Activated effector memory CD4-positive, alpha-beta T cell treated with Interleukin-2 at 50 U/mL for 16 hours (primary cell): ENCODE measurements at places on chromosomes 1 and 21.

DNA sequence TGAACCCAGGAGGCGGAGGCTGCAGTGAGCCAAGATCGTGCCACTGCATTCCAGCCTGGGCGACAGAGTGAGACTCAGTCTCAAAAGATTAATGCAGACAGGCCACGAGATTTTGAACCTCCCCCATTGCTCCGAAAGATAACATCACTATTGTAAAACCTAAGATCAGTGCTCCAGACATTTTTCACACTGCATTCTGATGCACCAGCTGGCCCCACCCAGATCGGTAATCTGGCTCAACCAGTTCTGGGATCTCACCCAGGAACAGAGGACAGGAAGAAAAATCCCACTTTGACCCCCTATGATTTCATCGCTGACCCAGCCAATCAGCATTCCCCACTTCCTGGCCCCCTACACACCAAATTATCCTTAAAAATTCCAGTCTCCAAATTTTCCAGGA is 10.7 kb upstream of the CSRP1 start:
- DNase-seq, result no peak

DNA sequence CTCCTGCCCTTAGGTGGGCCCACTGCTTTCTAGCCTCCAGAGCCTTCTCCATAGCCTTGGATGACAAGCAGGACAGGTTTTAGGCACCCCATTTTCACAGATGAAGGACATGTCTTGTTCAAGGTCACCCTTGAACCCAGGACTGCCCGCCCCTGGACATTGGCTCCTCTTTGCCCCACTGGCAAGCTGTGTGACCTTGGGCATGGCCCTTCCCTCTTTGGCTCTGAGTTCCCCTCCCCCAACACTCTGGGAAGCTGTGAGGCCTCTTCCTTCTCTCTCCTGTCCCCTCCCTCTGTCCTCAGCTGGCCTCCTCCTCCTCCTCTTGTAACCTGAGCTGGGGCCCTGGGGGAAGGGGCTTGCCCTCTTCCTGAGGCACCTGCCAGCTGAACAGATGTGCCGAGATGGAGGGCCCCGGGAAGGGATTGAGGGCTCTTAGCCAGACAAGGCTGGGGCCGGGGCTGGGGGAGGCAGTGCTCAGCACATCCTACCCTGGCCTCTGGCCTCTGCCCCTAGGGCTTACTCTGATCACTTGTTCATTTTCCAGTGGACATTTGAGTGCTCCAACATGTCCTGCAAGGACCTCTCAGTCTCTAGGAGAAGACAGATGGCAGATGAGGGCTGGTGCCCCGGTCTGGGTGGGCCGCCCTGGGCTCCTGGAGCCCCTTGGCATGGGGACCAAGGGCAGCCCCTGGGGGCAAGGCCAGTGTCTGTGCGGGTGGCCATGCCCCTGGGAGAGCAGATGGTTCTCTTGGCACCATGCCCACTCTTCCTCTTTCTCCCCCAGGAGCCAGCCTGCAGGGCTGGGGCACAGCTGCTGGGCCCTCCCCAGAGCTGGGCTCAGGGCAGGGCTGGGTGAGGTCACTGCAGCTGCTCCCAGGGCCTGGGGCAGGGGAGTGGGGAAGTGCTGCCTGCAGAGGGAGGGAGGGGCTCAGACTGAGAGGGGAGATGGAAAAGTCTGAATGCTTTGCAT is 10.7 kb downstream of the FOXO6 start:
- no peak for DNase-seq

- DNase-seq, result no peak
These were observed 245.9 kb downstream of the DISC1 start for GRCh38 chr1:231872461-231872910.

DNA sequence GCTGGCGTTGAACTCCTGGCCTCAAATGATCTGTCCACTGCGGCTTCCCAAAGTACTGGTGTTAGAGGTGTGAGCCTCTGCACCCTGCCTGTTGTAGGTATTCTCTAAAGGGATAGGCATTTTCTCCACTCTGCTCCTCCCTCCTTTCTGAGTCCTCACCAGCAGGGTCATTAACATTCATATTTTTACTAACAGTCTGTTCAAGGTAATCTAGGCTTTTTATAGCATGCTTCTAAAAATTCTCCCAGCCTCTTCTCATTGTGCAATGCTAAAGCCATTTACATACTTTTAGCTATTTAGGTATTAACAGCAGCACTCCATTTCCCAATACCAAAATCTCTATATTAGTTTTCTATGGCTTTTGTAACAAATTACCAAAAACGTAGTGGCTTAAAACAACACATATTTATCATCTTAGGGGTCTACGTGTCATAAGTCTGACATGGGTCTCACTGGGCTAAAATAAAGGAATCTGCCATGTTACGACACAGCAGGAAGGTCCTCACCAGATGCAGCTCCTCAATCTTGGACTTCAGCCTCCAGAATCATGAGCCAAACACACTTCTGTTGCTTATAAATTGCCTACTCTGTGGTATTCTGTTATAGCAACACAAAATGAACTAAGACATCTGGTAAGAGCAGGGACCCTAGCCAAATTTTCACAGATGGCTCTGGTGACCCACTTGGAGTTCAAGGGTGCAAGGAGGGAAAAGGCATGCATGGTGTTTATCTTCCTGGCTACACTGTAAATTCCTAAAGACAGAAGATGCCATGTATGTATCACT is 2.9 kb upstream of the SLC2A7 start:
- DNase-seq, result no peak

DNA sequence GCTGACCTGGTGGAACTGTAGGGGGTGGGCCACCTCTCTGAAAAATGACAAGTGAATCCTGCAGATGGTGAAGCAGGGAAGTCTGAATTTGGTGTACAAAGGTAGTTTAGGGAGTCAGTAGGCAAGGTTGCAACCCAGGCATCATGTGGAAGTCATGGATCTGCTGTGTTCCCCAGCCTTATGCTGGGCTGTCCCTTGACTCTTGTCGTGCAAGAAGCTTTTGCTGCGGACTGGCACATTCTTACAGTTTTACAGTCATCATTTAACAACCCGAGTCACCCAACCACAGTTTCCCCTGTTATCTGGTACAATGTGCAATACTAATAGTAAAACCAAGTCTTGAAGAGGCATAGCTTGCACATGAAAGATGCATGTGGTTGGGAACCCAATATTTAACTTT is 13.2 kb downstream of the RHOU start:
- DNase-seq, result no peak

- DNase-seq, result no peak
These were observed 4.5 kb upstream of the SDC3 start for GRCh38 chr1:30912913-30913652.

- DNase-seq, result no peak
These were observed 493.7 kb upstream of the ZP4 start for GRCh38 chr1:238384381-238384780.

- DNase-seq, result no peak
These were observed 44.9 kb downstream of the RAB3GAP2 start for GRCh38 chr1:220227393-220227792.
